ENCODE measurements at places on chromosomes 2 and 18. TPM values are rescaled to one million over a fixed set of nuclear protein-coding genes. Genes with fewer than 3 reads are reported as not detected.

DNA sequence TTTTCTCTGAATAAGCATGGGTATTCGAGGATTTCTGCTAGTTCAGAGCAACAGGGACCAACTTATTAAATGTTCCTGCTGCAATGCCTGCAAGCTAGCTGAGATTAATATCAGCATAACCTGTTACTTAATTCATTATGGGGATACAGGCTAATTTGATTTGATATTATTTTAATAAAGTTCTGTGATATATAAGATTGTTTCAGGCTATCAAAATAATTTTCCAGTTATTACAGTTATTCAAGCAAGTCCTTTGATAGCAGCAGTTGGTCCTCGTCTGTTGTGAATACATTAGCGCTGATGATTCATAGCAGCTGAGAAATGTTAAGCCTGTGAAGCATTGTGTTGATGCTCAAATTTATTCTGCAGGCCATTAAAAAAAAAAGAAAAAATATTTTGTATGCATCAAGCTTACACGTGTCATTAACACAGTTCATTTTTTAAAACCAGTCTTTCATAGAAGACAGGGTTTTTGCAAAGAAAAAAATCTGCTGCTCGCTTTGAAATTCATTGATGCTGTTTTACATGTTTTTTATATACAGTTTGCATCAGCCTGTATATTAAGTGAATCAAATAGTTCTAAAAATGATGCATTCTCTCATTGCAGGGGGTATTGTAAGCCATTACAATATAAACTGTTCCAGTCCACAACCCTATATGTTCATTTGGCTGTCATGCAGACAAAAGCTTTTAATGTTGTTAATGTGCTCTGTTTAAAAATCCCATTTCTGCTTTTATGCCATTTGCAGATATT lies 482.5 kb downstream of the BCL11A start:
- DNase-seq = no peak

Gene SLC11A1
- 4.6 TPM for total RNA-seq

Gene SLC35F5
- 77.7 TPM for total RNA-seq

Gene DDX18
- total RNA-seq = 20.4 TPM

DNA sequence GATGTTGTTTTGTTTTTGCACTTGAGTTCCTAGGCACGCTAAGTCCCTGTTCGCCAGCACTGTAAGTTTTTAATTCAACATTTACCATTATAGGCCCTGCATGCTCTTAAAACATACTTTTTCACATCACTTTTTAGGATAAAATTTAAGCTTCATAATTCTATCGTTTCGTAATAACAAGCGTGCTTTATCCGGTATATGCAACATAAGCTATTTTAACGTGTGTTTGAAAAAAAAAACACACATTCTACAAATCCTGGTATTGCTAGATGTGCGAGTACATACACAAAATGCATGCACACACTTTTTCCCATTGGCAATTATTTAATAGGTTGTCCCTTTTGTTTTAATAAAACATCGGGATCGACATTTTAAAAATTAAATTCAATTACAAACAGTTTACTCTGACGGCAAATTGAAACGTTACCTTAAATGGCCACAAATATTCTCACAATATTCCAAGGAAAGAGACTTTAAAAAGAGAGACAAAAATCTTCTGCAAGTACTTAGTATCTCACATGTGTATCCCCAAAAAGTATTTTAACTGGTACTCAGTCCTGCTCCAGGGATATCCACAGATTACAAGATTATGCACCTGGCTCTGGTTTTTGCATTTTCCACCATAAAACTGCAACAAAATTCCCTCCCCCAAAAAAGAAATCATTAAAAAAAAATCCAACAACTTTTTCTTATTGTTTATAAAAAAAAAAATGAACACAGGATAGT lies 1.0 kb upstream of the TCF4 start:
- no peak for DNase-seq

DNA sequence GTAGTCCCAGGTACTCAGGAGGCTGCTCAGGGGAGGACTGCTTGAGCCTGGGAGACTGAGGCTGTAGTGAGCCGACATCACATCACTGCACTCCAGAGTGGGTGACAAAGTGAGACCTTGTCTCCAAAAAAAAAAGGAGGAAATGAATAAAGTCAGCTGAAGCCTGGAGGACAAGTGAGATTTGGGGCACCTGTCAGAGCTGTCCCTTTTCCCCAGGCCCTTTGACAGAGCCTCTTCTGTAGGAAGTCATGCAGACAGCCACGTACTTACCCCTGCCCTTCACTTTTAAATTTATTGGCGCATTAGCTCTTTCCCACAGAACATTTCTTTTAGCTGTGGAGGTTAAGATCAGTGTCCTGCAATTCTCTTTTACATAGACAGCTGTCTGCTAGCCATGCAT lies 151.0 kb upstream of the DNMT3A start:
- DNase-seq = no peak

DNA sequence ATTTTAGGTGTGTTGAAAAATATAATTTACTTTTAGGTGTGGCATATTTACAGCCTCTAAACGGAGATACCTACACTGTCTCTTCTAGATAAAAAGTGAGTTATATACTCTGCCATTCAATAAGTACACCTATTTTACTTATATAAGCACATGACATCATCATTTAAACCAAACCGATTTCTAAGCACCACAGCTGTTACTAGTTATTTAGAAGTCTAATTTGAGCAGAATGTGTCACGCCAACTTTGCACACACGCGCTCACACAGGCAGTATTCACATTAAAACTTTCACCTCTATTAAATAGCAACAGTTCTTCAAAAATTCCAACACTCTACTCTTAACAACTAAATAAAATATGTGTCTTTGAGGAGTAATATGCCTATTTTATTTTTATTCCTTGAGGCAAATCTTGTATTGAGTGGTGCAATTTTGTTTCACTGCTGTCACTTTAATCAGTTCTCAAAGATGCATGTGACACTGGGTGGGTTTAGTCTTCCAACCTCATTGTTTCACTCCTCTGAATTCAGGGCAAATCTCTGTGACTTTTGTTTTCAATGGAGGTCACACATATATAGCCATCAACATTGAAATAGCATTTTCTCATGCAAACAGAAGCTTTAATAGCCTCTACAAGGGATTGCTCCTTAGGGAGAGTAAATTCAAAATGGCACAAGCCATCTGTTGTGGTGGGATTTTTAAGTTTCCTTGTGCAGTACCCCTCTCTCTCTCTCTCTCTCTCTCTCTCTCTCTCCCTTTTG lies 721.0 kb downstream of the PLCL1 start:
- no peak for DNase-seq

- DNase-seq = peak; percentile 15
Measured at GRCh38 chr2:118565786-118566540, 281.5 kb downstream of the EN1 start.

GRCh38 chr18:2855560-2856350 lies 8.9 kb downstream of the EMILIN2 start:
- DNase-seq = no peak

DNA sequence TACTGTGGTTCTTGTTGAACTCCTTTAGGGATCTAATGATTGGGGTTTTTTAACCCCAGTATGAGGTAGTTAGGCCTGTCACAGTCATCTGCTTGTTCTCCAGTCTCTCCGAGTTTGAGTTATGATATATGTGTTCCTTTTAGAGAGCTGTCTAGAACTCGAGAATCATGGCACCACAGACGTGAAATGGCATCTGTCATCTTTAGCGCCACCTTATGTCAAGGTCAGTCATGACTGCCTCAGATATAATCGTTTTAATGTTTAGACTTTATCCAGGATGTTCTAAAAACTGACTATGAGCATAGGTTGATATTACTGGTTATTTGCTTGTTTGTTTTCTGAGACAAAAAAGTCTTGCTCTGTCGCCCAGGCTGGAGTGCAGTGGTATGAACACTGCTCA lies 112.2 kb downstream of the CEP192 start:
- DNase-seq = no peak

Gene ITM2C
- total RNA-seq = 19.1 TPM

DNA sequence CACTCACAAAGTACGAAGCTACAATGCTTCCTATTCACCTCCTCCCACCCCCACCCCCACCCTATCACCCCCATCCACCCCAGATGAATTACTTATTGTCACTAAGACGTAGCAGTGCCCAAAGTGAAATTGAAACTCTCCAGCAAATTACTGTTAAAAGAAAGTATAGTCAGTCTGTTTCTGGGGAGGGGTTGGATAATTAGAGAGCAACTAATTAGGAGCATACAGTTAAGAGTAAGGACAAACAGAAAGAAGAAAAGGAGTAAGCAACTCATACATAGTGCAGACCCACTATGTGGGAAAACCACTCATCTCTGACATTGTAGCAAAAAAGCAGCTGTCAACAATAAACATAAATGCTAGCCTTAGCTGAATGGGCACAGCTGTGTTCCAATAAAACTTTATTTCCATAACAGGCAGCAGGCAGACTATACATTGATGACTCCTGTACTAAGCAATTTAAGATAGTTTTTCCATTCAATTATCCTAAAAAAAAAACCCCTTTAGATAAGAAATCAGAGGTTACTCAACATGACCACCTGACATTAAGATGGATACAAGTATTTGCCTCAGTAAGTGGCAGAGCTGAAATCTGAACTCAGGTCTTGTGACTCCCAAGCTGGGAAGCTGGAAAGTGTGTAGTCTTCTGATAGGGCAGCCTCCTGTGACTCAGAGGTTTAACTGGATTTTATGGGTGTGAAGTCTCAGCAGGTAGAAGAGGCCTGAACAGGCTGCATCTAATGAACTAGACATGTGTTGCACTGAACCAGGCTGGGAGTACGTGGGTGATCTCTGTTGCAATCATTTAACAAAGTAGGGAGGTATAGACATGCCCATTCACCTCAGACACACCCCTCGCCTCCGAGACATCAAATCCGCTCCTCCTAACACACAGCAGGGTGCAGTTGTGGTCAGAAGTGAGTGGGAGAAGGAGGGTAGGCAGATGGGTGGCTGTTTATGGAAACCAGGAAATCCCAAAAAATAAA lies 171.8 kb upstream of the KLF7 start:
- peak; percentile 48 for DNase-seq

DNA sequence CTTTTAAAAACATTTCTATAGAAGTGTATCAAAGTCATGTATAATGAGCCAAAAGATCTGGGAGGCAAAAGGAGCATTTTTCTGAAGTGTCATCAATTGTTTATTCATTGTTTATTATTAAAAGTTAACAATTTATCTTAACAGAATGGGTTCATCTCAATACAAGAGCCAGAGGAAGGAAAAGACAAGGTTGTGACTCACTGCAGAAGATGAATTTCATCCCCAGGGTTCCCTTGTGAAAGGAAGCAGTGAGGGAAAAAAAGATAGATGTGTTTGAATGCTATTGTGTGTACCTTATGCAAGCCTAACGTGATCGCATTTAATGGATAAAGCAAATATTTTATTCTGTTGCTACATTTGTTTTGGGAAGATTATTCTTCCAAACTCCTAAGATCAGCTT lies 286.3 kb downstream of the PIEZO2 start:
- DNase-seq = no peak

- no peak for DNase-seq
Measured at GRCh38 chr2:37851828-37852584, 73.1 kb upstream of the RMDN2 start.

Gene BOK
- 55.6 TPM for total RNA-seq

GRCh38 chr2:46230115-46230571 lies 67.1 kb upstream of the EPAS1 start:
- no peak for DNase-seq

DNA sequence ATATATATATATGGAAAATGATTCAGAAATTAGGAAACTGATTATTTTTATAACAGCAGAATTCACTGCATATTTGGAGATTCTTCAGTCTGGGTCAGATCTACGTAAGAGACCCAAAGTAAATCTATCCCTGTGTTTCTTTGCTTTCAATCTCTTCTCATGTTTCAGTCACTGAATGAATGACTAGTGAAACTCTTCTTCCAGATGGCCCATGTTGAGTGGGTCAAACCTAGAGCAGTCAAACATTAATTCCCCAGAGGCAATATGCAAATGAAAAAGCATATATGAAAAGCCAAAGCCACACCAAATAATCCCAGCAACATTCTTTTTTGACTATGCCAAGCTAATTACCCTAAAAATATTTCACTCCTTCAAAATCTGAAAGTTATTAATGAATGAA lies 317.3 kb downstream of the RBM43 start:
- no peak for DNase-seq

- DNase-seq = no peak
Measured at GRCh38 chr18:46155641-46156051, 51.5 kb downstream of the HAUS1 start.

Gene RGPD3
- 0.32 TPM for total RNA-seq

DNA sequence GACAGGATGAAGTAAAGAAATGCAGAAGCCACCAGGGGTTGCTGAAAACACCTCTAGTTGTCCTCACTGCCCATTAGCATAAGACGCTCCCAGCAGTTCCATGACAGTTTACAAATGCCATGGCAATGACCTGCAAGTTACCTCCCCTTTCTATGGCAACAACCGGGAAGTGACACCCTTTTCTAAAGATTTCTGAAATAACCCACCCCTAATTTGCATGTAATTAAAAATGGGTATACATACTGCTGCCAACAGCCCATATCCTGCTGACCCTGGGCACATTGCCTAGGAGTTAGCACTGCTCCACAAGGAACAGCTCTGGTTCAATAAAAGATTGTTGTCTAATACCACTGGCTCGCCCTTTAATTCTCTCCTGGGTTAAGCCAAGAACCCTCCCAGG lies 178.3 kb upstream of the LRATD1 start:
- no peak for DNase-seq

Gene KCNG2
- total RNA-seq = not detected

- peak; percentile 45 for DNase-seq
Measured at GRCh38 chr18:8491516-8491915, 117.7 kb upstream of the RAB12 start.

GRCh38 chr2:133346654-133347053 lies 221.6 kb downstream of the NCKAP5 start:
- peak; percentile 86 for DNase-seq

GRCh38 chr2:20148923-20149702 lies 75.8 kb downstream of the SDC1 start:
- DNase-seq = peak; percentile 64

DNA sequence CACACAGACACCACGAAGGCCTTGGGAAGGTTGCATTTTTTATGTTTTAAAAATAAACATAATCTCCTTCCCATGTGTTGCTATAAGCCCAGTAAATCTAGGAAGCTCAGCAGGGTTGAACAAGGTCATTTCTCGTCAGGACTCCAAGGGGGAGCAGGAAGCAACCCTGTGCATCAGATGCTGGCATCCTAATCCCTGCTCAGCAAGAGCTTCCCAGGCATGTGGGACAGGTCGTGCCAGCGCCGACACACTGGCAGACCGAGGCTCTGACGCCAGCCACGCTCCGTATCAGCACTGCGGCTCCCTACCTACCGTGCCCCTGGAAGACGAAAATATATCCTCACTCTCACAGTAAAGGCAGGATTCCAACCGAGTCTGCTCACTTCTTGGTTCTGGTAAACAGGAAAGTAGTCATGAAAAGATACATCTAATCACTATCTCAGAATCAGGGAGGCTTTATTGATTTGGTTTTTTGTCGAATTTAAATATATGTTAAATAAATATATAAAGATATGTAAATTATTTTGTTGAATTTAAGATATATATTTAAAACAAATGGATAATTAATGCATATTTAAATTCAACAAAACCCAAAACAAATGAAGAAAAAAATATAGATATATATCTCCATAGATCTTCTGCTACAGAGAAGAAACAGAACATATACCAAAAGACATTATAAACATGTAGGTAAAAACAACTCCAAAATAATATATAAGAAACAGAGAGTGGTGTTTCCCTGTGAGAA lies 61.4 kb downstream of the TXNL1 start:
- DNase-seq = no peak

- no peak for DNase-seq
Measured at GRCh38 chr2:11708106-11708505, 38.1 kb upstream of the NTSR2 start.
